Activated CD8-positive, alpha-beta memory T cell treated with anti-CD3 and anti-CD28 coated beads for 48 hours (primary cell): ENCODE measurements at places on chromosomes 16 and 17.

GRCh38 chr17:76567634-76568432 lies 17.8 kb downstream of the ST6GALNAC2 start:
- DNase-seq: no peak

DNA sequence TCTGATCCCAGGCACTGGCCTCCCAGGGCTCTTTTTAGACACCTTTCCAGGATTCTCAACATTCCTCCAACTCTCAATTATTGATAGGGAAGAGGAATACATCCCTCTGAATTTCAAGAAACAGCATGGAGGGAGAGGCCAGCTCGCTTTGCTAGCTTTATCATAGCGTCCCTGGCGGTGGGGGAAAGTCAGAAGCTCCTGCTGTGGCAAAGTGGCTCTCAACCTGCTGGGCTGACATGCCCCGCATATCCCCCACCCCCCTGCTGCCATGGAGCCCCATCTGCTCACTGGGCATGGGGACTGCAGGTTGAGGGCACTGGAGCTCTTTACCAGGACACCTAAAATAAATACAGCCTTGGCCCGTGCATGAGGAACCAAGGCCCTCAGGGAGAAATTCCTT lies 140.3 kb downstream of the SLC39A11 start:
- no peak for DNase-seq

DNA sequence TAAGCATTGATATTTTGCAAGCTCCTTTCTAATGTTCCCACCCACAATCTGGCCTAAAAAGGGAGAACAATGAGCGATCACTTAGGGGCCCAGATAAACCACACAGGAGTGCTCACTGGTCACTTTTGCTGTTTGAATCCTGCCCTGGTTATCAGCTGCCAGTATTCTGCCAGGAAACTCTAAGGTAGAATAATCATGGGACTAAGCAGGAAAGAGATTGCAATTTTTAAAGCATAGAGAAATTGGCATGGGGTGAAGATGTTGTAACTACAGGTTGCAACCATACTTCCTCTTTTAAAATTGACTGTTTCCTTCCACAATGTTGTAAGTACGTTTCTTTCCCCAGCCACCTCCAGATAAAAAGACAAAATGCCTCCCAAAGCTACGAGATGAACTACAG lies 251.2 kb upstream of the CDH11 start:
- DNase-seq: no peak

DNA sequence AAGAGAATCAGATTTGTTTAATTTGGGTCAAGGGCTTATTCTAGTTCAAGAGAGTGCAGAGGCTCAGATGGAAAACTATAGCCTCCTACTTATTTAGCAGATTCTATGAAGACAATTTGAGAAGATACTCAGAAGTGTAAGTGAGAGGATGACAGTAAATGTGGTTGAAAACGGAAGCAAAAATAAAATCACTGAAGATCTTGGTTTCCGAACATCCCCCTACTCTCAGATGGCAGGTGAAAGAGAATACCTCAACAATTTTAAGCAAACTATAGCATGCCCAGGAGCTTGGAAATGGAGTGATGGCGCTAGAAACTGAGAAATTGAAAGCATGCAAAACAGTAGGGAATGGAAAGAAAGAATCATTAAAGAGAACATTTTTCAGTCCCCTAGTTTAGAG lies 705.5 kb upstream of the CDH8 start:
- DNase-seq: no peak

DNA sequence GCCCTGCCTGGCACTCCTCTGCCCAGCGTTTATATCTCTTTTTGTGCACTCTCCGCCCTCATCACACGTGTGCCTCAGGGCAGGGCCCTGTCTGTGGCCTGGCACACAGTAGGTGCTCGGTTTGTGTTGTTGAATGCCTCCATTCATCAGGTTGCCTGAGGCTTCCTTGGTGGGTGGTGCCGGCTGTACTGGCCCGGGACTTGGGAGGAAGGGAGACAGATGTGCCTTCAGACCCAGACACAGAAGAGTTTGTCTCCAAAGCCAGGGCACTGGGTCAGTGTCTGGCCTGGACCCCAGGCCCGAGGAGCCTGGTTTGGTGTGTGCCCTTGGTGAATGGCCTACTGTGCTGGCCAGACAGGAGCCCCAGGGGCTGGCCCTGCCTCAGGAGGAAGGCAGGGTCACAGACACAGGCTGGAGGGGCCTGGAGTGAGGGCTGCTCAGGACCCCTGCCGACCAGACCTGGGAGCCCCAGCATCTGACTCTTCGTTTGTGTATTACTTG lies 71.6 kb downstream of the RAI1 start:
- DNase-seq: no peak

DNA sequence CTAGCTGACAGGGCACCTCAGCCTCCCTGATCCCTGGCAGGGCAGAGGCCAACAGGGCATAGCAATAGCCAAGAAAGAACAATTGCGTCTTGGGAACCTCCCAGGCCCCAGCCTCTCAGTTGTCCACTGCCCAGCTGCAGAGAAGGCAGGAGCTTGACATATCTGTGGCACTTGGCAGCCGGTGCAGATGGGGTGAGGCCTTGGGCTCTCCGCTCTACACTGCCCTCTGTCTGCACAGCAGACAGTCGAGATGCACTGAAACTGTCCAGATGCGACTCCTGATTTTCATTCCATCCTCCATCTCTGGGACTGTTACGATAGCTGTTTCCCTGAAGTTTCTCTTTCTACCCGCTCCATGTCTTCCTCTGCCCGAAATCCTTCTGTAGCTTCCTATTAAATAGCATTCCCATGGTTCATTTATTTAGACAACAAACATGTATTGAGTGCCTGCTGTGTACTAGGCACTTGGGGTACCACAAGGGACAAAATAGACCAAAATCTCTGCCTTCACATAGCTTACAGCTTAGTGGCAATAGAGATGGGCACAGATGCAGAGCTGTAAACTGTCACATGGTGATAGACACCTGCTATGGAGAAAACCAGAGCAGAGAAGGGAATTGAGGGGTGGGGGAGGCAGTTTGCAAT lies 3.3 kb downstream of the POLR3E start:
- no peak for DNase-seq

DNA sequence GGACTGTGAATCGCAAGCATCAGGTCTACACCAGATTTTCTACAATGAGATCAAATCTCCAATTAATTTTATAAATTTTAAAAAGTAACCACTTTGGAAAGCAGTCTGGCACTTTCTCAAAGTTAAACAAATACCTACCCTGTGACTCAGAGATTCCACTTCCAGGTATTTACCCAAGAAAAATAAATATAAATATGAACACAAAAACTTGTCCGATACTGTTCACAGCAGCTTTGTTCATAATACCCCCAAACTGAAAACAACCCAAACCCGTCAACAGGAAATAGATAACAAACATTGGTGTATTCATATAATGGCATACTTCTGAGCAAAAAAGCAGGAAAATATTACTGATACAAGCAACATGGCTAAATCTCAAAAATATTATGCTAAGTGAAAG lies 12.1 kb downstream of the ZDHHC7 start:
- no peak for DNase-seq

DNA sequence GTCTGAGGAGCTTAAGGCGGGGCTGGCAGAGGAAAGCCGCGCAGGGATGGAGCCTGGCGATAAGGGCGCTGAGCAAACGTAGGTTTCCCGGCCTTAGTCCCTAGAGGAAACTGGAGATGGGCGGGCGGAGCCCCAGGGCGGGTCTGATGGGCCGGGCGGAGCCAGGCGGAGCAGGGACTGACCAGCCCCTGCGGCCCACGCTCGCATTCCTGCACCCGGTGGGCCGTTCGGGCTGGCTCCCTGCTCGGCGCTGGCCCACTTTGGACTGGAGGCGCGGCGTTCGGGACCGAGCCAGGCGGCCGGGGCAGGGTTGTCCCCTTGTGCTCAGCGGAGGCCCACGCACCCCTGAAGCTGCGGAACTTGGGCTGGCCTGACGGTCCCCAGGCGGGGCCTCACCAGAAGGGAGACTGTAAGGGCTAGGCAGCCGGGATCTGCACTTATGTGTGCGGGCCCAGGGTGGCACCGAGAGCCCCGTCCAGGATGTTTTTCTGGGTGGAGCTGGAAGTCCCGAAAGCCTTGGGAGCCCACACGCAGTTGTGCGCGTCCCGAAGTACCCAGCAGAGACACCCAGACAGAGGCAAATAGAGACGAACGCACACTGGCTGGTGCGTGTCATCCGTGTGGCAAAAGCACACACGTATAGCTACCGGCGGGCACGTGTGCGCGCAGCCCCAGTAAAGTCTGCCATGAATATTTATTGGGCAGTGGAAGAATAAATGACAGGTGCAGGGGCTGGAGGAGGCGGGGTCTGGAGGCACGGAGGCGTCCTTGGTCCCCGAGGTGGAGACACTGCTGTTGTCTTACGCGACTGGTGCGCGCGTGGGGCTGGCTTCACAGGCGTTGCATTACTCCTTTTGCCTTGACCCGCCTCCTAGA lies 1.4 kb downstream of the PYDC1 start:
- DNase-seq: no peak

- no peak for DNase-seq
These were observed 32.3 kb downstream of the B9D1 start for GRCh38 chr17:19330271-19330670.

DNA sequence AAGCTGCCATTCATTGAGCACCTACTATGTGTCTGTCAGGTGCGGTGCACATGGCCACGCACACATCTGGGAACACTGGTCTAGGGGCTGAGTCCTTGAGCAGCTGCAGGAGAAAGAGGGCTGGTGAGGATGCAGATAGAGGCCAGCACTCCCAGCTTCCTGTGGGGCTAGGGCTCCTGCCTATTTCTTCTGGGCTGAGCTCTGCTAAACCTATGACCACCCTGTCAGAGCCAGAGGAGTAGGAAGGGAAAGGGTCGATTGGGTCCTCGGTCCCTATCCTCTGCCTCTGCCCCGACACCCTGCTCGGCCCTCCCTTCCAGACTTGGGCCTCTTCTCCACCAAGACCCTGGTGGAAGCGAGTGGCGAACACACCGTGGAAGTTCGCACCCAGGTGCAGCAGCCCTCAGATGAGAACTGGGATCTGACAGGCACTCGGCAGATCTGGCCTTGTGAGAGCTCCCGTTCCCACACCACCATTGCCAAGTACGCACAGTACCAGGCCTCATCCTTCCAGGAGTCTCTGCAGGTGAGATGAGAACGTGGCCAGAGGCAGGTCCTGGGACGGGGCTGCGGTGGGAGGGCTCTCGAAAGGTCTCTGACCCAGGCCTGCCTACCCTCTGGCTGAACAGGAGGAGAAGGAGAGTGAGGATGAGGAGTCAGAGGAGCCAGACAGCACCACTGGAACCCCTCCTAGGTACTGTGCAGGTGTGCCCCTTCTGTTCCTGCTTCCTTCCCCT lies 4.0 kb upstream of the TMEM88 start:
- DNase-seq: no peak

DNA sequence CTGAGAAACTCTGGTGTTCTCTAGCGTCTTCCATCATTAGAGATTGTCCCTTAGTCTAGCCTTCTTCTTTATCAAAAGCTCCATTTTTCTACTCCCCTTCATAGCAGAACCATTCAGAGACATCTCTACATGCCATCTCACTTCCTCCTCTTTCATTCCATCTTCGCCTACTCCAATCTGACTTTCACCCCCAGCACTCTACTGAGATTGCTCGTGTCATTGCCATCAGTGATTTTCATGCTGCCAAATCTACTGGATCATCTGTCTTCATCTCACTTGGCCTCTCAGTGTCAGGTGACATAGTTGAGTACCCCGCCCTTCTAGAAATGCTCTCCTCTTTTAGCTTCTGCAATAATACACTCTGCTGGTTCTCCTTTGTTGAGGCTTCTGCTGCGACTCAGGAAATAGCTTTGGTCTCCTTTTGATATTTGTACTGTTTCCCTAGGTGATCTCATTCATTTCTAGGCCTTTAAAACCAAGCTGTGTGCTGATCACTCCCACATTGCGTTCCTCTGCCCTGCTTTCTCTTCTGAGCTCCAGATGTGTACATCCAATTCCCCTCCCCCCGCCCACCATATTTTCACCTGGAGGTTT lies 119.1 kb downstream of the FTO start:
- DNase-seq: no peak

- no peak for DNase-seq
These were observed 32.6 kb upstream of the KIFC3 start for GRCh38 chr16:57834936-57835335.

DNA sequence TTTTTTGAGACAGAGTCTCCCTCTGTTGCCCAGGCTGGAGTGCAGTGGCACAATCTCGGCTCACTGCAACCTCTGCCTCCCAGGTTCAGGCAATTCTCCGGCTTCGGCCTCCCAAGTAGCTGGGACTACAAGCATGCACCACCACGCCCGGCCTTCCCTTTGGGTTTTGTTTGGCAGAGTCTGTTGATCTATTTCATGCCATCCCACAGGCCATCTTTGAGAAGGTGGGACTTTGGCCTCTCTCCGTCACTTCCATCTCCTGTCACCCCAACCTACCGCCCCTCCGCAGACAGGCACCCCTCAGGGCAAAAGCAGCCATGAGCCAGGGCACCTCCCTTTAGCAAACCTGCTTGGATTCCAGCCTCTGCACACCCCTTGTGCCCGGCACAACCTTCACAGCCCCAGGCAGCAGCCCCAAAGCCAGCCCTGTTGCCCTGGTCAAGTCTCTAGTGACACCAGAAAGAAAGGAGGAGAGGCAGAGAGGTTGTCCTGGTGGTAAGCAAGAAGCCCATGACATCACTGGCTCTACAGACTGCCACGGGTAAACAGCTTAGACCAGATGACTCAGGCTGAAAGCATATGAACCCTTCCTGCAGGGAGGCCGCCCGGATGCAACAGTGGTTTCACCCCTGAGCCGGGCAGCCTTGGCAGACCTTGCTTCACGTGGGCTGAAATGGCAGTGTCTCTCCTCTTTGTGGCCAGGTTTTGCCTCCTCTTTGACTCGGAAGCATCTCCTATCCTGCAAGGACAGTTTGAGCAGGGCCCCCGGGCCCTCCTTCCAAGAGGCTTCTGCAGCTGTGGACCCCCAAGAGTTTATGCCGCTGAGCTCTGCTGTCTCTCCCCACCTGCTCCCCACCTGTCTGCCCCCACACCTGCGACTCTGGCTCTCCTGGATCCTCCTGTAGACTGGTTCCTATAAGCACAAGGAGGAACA lies 8.1 kb upstream of the TIMP2 start:
- no peak for DNase-seq

GRCh38 chr16:8796469-8797363 lies 723 bp downstream of the TMEM186 start:
- no peak for DNase-seq

DNA sequence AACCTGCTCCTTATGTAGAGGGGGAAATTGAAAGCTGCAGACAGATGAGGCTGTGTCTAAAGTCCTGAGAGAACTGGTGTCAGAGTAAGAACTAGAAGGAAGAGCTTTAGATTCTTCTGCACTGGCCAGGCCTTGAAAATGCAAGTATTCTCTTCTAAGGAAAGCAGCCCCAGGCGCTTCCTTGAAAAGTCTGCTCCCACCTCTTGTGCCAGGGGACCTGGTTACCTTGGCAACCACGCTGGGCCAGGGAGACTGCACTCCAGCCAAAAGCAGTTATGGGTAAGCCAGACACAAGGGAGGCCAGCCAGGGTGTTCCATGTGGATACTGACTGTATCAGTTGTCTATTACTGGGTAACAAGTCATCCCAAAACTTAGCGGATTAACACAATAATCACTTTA lies 228.6 kb upstream of the SDK2 start:
- DNase-seq: no peak

GRCh38 chr17:80948019-80948975 lies 43.3 kb upstream of the CHMP6 start:
- DNase-seq: no peak

GRCh38 chr17:1182811-1183170 lies 3.0 kb upstream of the ABR start:
- DNase-seq: no peak
